Bone marrow (tissue), 2 donors: ENCODE measurements at places on chromosomes 1 and 21.

DNA sequence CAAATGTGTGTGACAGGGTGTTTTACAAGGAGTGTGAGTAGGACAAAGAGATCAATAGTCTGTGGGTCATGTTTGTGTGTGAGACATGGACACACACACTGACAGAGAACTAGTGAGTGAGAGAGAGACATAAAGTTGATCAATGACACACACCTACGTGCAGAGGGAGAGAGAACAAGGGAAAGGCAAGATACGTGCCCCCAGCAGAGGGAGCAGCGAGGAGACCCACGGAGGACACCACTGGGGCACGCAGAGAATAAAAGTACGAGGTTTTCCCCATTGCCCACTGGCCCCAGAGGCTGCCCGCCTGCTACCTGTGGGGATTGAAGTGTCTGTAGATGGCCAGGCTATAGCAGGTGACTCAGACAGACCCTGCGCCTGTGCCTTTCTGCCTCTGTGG is 130.2 kb upstream of the CSF3R start:
- no peak for DNase-seq

- DNase-seq: no peak
These were observed 89.1 kb upstream of the USP24 start for GRCh38 chr1:55304229-55304740.

DNA sequence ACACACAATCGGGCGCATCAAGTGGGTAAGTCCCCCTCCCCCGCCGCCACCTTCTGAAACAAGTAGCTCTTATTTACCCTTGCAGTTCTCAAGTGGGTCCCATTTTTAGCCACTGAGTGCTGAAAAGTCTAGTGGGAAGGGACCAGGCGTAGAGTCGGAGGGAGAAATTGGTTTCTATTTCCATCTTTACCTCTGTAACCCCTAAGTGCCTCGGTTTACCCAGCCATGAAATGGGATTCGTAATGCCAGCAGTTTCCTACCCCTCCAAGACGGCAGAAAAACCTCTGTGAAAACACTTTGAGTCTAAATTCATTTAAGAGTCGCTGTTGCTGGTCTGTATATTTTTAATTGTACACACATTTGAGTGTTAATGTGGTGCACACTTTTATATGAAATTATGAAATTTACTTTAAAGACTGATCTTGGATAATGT is 928 bp downstream of the TLCD4 start:
- no peak for DNase-seq

DNA sequence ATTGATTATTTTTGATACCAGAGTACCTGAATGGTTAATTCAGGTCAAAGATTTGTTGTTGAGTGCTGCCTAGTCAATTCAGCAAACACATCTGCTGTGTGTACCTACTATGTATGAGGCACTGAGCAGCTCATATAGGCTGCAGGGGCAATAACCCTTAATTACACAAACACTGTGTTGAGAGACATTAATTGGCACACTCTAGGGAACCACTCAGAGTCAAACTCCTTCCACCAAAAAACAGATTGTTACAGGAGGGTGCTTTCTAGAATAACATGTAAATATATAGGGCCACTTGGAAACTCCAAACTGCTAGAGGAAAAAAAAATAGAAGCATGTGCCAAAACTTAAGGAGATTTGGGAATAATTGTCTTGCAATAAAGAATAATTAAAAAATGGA is 31.3 kb downstream of the UBE2U start:
- no peak for DNase-seq

DNA sequence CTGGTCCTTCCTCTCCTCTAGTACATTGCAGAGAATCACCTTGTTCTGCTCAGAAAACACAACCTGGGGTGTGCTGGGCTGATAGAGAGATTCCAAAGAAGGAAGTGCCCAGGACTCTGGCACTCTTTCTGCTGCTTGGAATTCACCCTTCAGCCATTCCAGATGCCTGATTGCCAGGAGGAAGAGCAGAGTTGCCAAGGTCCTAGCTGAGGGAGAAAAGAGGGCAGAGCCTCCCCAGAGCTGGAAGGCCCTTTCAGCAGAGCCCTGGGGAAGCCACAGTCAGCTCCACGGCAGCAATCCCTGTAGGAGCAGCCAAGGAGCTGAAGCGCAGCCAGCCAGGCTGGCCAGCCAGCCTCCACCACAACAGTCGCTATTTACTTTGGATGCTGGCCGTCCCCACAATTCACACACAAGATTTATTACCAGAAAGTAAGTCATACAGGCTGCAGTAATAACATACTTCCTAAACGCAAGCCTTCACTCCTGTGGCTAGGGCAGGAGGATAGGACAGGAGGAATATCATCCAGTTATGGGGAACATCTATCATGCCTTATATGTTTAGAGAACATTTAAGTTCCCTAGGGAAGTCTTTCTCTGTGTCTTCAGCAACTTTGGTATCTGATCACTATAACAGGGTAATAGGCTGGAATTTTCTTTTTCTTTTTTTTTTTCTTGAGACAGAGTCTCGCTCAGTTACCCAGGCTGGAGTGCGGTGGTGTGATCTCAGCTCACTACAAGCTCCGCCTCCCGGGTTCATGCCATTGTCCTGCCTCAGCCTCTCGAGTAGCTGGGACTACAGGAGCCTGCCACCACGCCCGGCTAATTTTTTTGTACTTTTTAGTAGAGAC is 36.6 kb upstream of the SLC44A3 start:
- DNase-seq: no peak
